ENCODE measurements at places on chromosomes 11 and 22. TPM values are rescaled to one million over a fixed set of nuclear protein-coding genes. Genes with fewer than 3 reads are reported as not detected.

DNA sequence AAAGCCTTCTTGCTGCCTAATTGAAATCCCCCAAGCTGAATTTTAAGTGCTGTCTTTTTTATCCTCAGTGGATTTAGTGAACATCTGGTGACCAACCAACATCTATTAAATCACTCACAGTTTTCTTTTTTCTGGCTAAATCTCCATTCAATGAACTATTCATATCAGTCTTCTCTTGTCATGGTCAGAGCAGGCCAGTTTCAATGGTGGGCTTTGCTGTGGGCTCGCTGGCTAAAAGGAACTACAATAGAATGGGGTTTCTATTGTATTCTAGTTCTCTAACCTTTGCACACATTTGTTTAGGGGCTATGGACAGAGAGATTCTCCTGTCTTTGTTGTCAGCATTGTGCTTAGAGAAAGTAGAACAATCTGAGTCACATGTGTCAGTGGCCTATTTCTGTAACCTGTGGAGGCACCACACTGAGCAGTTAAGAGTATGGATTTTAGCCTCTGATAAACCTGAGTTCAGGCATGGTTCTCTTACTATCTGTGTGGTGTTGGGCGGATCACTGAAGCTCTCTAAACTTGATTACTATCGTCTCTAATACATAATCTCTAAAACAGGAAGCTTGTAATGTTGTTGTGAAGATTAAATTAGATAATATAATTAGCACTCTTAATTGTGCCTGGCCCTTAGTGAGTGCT, 94.2 kb upstream of the CADM1 start:
- no peak for DNase-seq

DNA sequence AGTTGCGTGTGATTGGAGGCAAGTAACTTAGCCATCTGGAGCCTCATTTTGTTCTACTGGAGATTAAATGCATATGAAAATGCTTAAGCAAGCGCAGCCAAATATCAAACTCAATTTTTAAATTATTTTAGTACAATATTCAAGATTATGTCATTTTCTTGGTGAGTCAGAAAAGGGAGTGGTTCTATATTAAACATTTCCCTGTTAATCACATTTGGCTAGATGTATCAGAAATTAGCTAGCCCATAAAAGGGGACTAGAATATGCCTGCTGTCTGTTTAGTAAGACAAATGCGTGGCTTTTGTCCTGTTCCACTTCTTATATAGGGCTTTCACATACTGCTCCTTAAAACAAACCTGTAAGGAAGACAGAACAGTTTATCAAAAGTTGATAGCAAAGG, 35.0 kb upstream of the BMAL1 start:
- no peak for DNase-seq

DNA sequence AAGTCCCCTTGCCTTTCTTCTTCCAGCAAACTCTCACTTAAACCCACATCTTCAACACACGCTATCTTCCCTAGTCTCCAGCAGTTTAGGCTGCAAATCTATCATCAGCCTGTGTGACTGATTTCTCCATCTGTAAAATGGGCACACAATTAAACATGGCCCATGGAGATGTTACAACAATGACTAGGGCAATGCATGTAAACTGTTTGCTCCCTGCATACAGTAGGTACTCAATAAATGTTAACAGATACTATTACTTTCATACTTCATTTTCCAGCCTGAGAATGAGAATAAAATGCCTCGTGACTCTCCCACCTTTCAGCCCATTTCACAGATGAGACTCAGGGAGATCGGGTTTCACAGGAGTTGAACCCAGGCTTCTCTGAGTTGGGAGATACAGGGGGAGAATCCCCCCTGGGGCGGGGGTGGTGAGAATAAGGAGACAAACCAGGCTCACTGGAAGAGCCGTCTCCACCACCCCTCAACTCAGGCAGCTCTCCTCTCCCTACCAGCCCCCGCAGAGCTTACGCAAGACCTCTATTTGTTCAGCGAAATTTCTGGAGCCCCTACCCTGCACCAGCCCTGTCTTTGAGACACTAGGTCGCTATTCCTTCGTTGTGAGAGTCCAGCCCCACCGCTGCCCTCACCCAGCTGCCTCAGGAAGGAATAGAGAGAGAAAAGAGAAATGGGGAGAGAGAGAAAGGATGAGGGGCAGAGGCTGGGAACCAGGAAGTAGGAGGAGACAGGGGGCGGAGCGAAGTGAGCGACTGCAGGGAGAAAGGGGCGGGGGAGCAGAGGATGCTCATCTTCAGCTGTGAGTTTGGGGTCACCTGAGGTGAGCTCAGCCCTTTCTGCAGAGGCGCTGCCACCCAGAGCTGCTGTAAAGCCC, 42.1 kb upstream of the KLHL35 start:
- no peak for DNase-seq

The MMP8 gene
- 0.46 TPM for total RNA-seq

The CLCF1 gene
- 0.25 TPM for total RNA-seq

All from gastrocnemius medialis (tissue), 4 donors.